ENCODE measurements at places on chromosomes 3 and 15.

- DNase-seq = no peak
Measured at GRCh38 chr3:186127463-186127862, 18.6 kb upstream of the ETV5 start.

DNA sequence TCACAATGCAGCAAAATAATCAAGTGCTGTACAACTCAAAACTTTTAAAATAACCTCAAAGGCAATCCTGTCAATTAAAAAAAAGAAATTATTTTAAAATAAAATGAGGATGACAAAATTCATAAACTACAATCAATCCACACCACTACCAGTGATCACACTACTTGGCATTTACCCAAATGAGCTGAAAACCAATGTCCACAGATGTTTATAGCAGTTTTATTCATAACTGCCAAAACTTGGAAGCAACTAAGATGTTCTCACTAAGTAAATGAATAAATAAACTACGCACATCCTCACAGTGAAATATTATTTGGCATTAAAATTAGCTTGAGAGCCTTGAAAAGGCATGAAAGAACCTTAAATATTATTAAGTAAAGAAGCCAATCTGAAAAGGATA lies 121.3 kb downstream of the STAG1 start:
- no peak for DNase-seq

- no peak for DNase-seq
Measured at GRCh38 chr3:8567784-8568575, 66.4 kb downstream of the LMCD1 start.

- DNase-seq = no peak
Measured at GRCh38 chr15:98043160-98044014, 82.9 kb downstream of the ARRDC4 start.

GRCh38 chr15:41554915-41555314 lies 4.1 kb upstream of the TYRO3 start:
- DNase-seq = no peak

- DNase-seq = no peak
Measured at GRCh38 chr15:99578809-99579208, 13.0 kb downstream of the MEF2A start.

DNA sequence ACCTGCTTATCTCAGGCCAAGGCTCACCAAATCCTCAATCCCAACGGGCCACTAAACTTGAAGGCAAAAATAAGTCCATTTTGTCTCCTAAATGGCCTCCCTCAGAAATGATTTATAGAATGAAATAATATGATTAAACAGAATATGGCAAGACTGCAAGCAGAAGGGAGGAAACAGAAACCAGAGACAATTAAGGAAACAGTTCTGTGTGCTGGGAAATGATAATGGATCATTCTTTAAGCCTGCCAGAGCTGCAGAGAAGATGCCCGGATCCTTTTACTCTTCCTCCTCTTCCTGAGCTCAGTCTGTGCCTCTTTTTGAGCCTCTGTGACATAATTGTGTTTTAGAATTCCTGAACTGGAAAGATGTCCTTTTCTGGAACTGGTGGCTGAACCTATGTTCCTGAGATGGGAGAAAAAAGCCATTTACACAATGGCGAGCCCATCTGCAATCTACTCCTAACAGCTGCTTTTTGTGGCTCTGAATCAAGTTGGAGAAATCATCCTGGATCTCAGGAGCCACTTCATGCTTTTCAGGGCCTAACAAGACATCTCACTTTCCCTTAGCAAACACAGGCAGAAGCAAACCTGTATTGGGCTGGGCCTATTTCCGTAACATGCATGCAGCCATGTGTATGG lies 2.8 kb upstream of the ABHD2 start:
- DNase-seq = no peak

DNA sequence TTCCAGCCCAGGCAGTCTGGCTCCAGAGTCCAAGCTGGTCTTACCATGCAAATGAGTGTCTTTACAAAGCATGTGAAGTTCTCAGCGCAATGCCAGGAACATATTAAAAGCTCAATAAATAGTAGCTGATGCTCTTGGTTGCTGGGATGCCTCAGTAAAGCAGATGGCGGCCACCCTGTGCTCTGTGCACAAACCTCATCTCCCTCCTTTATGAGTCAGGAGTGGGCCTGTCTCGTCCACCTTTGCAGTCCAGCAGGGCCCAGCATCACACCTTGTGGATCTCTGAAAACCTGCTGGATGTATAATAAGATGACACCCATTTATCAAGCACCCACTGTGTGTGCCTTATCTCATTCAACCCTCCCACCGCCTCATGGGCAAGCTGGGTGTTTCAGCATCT lies 42.7 kb downstream of the FAM174B start:
- DNase-seq = no peak

GRCh38 chr3:157098121-157098822 lies 61.7 kb downstream of the CCNL1 start:
- no peak for DNase-seq

DNA sequence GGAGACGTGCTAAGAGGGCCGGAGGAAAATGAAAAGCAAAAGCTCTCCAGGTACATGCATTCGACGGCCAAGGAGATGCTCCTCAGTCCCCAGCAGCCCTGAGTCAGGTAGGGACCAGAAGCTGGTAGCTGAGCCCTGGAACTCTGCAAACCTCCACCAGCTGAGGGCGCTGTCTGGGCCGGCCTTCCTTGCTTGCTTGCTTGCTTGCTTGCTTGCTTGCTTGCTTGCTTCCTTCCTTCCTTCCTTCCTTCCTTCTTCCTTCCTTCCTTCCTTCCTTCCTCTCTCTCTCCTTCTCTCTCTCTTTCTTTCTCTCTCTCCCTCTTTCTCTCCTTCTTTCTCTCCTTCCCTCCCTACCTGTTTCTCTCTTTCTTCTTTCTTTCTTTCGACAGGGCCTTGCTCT lies 94.6 kb upstream of the RASGRF1 start:
- no peak for DNase-seq

GRCh38 chr3:171163101-171164066 lies 136.9 kb upstream of the SLC2A2 start:
- DNase-seq = no peak

GRCh38 chr15:39542385-39543065 lies 38.4 kb upstream of the THBS1 start:
- DNase-seq = no peak

DNA sequence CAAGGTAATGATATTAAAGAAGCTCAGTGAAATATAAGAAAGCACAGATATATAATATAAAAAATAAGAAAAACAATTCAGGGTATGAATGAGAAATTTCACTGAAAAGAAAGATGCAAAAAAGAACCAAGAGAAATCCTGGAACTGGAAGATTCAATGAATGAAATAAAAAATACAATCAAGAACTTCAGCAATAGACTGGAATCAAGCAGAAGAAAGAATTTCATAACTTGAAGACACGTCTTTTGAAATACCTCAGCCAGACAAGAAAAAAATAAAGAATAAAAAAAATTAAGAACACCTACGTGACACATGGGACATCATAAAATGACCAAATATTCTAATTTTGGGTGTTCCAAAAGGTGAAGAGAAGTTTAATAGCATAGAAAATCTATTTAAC lies 104.6 kb upstream of the NEO1 start:
- DNase-seq = no peak

DNA sequence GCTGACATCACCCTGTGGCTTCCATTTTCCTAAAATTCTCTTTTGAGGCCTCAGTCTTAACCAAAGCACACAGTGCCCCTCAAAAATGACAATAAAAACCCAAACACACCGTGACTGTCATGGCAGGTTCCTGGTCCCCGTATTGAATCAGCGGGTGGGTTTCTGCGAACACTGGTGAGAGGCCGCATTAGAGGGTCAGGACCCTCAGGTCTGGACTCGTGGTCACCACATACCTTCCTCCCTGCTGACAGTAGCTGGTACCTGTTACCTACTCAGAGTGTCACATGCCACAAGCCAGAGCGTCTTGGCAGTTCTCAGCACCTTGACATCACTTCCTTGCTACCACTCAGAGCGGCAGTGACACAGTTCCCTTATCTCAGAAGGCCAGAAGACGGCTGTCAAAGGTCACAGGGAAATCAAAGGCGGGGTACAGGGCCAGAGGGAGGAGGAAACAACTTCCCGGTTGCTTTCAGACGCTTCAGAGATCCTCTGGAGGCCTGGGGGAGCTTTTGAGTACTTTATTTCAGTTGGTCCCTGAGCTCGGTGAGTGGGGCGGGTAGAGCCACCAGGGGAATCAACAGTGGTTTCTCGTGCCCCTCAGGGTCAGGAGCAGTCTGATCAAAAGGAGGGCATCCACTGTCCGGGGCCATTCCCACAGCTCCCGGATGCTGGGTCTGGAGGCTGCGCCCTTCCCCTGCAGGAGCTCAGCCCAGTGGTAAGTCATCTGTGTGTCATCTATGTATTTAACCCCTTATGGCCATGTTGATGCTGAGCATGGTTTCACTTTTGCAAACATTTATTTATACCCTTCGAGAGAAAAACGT lies at the start of the genes CCR5AS and CCRL2:
CCR5AS (minus strand) TSS at position 279 of the 824 bp plus-strand sequence.
CCRL2 (plus strand) TSS at position 472 of the 824 bp plus-strand sequence. CDS start 821 bp downstream, outside the sequence.
- DNase-seq = no peak

GRCh38 chr3:165383381-165383780 lies 187.2 kb upstream of the SLITRK3 start:
- no peak for DNase-seq

DNA sequence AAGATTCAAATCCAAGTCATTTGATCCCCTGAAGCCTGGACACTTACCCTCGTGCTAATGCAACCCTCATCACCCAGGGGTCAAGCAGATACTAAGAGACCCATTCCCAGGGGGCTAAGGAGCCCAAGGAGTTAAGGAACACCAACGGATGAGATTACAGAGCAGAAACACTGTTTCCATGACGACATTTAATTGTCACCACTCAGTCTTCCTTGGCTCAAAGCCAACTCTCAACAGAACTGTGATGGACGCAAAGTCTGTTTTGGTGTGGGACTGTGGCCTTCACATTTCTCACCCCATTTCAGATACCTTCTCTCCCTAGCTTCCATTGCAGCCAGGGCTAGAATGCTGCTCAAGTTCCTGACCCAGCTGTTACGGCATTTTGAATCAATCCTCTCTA lies 383.5 kb upstream of the WNT5A start:
- DNase-seq = no peak

DNA sequence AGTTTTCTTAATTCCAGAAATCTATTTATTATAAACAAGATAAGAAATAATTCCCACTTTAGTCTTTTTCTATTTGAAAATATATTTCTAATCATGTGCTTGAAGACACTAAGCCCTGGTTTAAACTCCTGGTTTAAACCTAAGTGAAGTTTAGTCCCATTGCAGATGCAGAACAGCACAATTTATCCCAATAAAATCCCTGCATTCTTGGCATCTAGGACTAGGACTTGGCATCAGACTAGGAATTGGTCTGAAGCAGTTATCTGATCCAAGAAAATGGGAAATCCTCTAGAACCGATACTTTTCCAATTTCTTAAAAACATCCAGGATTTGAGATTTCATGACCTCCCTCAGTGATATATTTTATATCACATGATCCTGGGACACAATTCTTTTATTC lies 168.8 kb upstream of the VEPH1 start:
- DNase-seq = no peak

GRCh38 chr3:12501360-12502020 lies 17.2 kb downstream of the TSEN2 start:
- no peak for DNase-seq

GRCh38 chr3:132445817-132446216 lies 28.5 kb downstream of the DNAJC13 start:
- DNase-seq = no peak

Data from fibroblast of skin of left quadriceps (primary cell).